ENCODE measurements at places on chromosomes 13 and 19.

- DNase-seq = no peak
These were observed 716.2 kb upstream of the ARGLU1 start for GRCh38 chr13:107284173-107284572.

GRCh38 chr19:58385891-58386575 lies 1.0 kb upstream of the RPS5 start:
- DNase-seq = no peak

GRCh38 chr19:40282920-40283319 lies 2.2 kb downstream of the AKT2 start:
- no peak for DNase-seq

GRCh38 chr13:95643571-95643935 lies 953 bp downstream of the DZIP1 start:
- no peak for DNase-seq

DNA sequence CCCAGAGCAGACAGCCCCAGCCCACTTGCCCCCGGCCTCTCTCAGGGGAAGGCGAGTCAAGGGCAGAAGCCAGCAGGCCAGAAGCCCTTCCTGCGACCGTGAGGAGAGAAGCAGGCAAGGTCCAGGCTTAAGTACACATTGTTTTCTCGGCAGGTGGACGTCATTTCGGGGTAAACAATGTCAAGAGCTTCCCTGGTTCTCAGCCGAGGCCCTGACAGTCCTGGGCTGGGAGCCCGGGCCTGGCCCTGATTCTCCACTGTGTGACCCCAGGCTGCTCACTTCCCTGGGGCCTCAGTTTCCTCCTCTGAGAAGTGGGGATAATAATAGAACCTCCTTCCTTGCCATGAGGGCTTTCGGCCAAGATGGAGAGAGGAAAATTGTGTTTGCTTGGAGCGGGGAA lies 19.4 kb downstream of the PLVAP start:
- no peak for DNase-seq

GRCh38 chr19:18660051-18660910 lies 23.2 kb upstream of the CRTC1 start:
- DNase-seq = no peak

DNA sequence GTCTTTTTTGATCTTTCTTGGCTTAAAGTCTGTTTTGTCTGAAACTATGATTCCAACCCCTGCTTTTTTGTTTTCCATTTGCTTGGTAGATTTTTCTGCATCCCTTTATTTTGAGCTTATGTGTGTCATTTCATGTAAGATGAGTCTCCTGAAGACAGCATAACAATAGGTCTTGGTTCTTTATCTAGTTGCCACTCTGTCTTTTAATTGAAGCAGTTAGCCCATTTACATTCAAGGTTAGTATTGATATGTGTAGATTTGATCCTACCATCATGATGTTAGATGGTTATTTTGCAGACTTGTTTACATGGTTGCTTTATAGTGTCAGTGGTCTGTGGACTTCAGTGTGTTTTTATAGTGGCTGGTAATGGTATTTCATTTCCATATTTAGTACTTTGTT lies 1678.9 kb downstream of the PCDH9 start:
- DNase-seq = no peak

DNA sequence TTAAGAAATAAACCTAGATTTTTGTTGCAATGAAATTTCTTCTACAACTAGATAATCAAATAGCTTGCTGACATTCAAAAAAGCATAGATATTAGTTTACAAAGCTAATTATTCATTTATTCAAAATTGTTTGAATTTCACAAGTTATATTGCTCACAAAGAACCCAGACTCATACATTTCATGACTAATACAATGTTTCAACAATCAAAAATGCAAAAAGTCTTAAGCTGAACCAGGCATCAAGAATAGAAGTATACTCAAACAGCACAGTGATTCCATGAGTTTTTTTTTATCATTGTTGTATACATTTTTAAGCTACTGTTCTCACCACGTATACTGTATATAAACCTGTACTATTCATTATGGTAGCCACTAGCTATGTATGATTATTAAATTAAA lies 51.0 kb downstream of the DIAPH3 start:
- DNase-seq = no peak

DNA sequence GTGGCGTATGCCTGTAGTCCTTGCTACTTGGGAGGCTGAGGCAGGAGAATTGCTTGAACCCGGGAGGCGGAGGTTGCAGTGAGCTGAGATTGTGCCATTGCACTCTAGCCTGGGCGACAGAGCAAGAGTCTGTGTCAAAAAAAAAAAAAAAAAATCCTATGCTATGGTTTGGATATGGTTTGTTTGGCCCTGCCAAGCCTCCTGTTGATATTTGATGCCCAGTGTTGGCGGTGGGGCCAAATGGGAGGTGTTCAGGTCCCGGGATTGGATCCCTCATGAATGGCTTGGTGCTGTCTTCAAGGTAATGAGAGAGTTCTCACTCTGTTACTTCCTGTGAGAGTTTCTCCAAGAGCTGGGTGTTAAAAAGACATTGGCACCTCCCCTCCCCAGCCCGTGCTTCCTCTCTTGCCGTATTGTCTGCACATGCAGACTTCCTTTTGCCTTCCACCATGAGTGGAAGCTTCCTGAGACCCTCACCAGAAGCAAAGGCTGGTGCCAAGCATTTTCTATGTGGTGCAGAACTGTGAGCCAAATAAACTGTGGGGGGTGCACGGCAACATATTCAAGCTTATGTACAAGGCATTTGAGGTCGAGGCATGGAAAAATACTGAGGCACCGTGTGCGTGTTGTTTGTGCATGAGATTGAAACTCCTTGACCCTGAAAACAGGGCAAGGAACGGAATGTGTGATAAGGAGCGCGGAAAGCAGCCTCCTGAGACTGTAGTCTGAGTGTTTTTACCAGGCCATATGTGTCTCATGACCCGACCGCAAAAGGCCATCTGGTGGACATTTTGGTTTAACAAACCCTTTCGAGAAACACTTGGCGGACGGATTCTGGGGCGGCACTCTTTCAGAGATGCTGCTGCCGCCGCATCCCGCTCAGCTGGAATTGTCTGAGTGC lies 7.3 kb downstream of the SIGLEC9 start:
- no peak for DNase-seq

- DNase-seq = no peak
These were observed 40.0 kb downstream of the C13orf46 start for GRCh38 chr13:113933901-113934300.

DNA sequence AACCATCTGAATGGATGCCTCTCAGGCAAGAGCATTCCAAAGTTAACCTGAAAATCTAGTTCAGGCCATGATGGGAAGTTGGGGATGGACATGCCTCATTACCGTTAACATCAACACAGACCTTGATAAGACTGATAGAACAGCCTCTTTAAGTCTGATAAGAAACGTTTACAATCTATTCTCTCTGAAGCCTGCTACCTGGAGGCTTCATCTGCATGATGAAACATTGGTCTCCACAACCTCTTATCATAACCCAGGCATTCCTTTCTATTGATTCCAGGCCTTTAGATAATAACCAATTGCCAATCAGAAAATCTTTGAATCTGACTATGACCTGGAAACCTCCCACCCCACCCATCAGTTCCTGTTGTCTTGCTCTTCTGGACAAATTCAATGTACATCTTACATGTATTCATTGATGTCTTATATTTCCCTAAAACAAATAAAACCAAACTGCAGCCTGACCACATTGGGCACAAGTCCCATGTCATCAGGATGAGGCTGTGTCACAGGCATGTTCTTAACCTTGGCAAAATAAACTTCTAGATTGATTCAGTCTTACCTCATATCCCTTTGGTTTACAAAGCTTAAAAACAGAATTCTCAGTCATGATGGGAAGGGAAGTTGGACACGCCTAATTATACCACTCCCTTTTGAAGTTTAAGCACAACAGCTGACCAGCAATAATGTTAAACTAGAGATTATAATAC lies 843.8 kb upstream of the SPRY2 start:
- DNase-seq = no peak

DNA sequence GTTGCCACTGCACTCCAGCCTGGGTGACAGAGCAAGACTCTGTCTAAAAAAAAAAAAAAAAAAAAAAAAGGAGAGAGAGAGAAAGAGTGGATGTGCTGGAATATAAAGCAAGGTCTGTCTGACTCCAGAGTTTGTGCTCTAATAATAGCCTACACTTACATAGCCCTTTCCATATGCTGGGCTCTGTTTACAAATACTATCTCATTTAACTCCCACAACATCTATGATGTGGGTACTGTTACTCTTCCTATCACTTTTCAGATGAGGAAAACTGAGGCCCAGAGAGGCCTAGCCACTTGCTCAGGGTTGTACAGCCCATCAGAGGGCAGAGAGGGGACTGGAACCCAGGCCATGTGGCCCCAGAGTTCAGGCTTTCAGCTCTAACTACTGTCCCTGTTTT lies 15.9 kb upstream of the PAK4 start:
- DNase-seq = no peak

GRCh38 chr19:13778847-13779246 lies 4.6 kb downstream of the C19orf53 start:
- DNase-seq = no peak

- DNase-seq = no peak
These were observed 51.0 kb upstream of the CYP2A7 start for GRCh38 chr19:40933025-40933424.

- DNase-seq = no peak
These were observed 6.5 kb upstream of the OPA3 start for GRCh38 chr19:45591004-45591637.

Measured in GM12864 (cell line).